Right renal cortex interstitium (tissue), 3 donors: ENCODE measurements at places on chromosomes 1 and 21. TPM values are rescaled to one million over a fixed set of nuclear protein-coding genes. Genes with fewer than 3 reads are reported as not detected.
A peak's percentile ranks its signal among the peaks of the same experiment; 100 is the strongest.

Gene PROK1
- 0.48 TPM for polyA plus RNA-seq

DNA sequence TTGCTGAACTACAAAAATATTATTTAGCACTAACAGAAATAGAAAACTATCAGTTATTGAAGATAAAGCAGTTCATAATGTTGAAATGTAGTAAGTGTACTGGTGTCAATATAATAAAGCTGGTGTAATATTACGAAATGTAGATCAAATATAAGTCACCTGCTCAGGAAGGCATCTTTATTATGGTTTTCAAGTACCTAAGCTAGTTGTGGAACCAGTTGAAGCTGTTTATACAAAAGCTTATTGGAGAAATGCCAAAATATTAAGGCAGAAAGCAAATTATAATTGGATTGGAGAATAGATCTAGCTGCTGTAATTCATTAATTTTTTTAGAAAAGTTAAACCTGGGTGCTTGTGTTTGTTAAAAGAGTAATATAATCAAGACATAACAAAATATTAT is 6.2 kb upstream of the MARK1 start:
- DNase-seq: no peak

Gene PLEKHN1
- 0.17 TPM for polyA plus RNA-seq

- DNase-seq: peak; percentile 27
These were observed 26.6 kb downstream of the ATF6 start for GRCh38 chr1:161792740-161793139.

DNA sequence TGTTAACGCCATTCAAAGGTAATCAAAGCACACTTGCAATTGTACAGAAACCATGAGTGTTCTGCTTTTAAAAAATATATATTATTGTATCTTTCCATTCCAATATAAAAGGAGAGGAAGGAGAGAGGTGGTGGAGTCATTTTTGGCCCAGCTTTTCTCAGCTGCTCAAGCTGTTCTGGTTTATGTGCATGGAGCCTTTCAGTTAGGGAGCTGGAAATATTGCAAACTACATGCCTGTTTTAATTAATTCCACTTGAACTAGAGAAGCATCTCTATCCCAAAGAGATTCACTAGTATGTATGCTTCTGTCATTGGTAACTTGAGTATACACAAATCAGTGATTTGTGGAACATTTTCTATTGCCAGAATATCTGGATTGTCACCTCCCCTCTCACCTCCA is 28.5 kb upstream of the C1orf105 start:
- no peak for DNase-seq

Gene ETNK2
- 27.6 TPM for polyA plus RNA-seq

GRCh38 chr1:223133824-223134435 is 9.1 kb downstream of the TLR5 start:
- peak; percentile 73 for DNase-seq
